LoVo (cell line): ENCODE measurements at places on chromosomes 13 and 19.

- no peak for DNase-seq
Measured at GRCh38 chr13:104140552-104140951, 1074.3 kb upstream of the SLC10A2 start.

- no peak for DNase-seq
Measured at GRCh38 chr19:11337080-11337479, 2.4 kb downstream of the RAB3D start.

DNA sequence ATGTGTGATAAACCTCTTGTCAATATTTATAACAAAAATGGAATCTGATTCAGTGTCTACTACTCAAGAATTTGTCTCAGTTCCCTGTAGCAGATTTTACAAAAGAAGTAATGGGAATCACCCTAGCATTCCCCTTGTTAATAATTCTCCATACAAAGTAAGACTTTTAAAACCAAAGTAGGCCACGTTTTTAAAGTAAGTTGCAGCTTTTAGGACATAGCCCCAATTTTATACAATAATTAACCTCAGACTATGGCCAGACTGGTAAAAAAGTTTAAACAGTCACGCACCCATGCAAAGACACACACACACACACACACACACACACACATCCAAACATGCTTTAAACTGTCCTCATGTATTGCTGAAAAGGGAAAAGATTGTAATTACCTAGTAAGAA is 589.9 kb downstream of the PCDH9 start:
- DNase-seq = no peak

- DNase-seq = no peak
Measured at GRCh38 chr13:88248393-88248792, 577.2 kb downstream of the SLITRK5 start.

DNA sequence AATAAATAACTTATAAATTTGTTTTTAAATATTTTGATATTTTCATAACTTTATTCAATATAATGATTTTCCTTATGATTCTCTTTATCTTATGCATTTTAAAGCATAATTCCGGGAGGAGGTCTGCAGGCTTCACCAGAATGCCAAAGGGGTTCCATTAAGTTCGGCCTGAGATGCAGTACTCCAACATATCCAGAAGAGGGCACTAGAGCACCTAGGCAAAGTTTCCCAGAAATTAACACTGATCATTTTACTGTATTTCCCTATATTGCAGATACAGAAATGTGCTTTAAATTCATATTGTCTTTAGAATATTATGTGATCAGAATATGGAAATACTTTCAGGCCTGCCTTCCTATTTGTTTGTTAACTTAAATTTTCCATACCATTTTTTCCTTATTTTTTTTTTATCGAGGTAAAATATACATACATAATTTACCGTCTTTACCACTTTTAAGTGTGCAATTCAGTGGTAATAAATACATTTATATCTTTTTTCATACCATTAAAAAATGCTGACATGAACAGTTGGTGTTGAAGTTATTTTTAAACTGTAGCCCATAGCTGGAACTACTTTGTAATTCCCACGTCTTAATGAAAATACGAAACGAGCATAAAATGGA is 58.9 kb upstream of the TM9SF2 start:
- DNase-seq = peak; percentile 66

DNA sequence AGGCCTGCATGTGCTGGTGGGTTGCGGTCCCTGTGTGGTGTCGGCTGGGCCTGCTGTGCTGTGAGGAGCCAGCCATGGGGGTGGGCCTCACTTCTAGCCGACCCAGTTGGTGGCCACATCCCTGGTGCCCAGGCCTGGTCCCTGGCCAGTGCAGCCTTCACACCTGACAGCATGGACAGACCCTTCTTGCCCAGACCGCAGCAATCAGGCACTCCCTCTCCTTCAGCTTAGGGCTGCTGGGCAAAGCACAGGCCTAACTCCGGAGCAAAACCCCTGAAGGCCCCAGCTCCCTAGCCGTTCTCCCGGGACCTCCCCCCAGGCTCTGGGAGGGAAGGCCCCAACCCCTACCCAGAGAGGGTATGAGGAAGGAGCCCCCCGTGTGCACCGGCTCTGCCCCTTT is 6.6 kb upstream of the MCF2L start:
- DNase-seq = no peak

GRCh38 chr13:28384789-28385188 is 110.1 kb downstream of the FLT1 start:
- no peak for DNase-seq

GRCh38 chr13:37772644-37773043 is 96.9 kb downstream of the TRPC4 start:
- no peak for DNase-seq

- DNase-seq = no peak
Measured at GRCh38 chr19:30883071-30883470, 466.2 kb downstream of the TSHZ3 start.
